ENCODE measurements at places on chromosomes 6 and 20. TPM values are rescaled to one million over a fixed set of nuclear protein-coding genes. Genes with fewer than 3 reads are reported as not detected.

- DNase-seq: no peak
Observed at GRCh38 chr20:50398821-50399554, 111.2 kb upstream of the PTPN1 start.

GRCh38 chr6:157937916-157938315, 43.7 kb upstream of the SYNJ2 start:
- no peak for DNase-seq

DNA sequence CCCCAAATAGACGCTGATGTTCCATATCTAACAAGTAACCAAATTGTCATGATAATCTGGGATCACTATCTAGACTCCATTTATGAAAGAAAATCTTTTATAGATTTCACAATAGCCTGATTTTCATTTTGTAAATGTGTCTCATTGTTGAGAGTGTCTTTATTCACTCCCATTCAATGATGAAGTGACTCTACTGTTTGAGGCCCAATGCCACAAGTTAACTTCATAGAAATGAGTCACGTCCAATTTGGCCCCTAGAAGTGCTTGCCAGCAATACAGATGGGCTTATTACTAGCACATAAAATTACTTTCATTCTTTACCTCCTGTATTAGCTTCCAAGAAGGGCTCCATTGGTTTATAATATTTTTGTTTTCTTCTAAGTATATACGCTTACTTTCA, 6.3 kb downstream of the IPCEF1 start:
- no peak for DNase-seq

The KHDRBS2 gene
- 0.52 TPM for total RNA-seq

DNA sequence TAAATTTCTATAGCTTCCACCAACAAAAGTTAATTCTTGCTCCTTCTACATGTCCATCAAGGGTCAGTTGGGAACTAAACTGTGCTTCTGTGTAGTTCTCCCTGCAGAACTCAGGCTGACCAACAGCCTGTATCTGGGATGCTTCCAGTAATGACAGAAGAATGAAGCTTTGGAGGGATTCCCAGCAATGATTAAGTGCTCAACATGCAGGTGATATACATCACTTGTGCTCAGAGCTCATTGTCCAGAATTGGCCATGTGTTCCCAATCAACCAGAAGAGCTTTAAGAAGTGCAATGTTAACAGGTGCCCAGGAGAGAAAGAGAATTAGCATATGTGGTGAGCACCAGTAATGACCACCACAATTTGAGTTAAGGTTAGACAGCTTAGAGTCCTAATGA, 37.4 kb upstream of the SNRPB2 start:
- no peak for DNase-seq

GRCh38 chr6:101689156-101689555, 295.6 kb downstream of the GRIK2 start:
- no peak for DNase-seq

DNA sequence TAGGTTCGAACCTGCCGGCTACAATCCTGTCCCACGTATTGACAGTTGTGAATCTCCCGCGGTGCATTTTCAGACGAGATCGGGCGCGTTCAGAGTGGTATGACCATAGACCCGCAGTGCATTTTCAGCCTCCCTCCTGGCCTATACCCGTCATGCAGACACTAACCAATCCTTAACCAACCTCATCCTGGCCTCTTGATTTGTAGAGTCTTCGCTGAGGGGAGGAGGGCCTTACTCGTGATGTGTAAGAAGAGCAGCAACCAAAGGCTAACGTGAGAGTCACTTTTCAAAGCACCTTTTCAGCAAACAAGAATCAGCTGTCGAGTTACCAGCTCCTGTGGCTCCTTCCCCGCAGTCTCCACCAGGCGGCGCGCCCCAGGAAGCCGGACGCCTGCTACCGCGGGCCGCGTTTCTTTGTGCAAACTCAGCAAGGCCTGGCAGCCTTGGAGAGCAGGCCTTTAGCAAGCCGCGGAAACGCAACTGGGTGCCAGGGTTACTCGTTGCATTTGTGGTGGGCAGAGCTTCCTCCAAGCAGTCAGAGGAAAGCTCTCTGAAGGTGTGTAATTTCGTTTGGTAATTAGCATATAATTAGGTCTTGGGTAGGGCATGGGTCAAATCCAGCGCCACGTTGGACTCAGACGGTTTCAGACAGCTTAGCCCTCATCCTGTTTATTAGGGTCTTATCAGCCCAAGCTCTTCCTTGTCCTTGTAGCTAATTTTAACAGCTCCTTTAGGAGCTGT, 139.8 kb downstream of the OR2B2 start:
- DNase-seq: peak; percentile 91

DNA sequence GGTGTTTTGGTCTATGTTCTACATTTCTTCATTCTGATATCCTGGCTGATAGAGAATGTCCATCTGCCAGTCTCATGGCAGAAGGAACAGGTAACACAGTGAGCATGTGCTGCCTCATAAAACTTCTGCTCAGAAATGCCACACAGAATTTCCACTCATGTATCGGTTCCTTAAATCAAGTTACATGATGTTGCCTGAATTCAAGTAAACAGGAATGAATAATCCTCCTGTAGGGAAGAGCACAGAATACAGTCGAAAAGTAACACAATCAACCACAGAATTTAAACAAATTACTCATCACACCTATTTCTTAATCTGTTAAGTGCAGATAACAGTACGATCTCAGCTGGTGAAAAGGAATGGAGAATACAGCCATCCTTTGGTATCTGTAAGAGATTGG, 74.7 kb downstream of the FAM217A start:
- DNase-seq: no peak

- no peak for DNase-seq
Observed at GRCh38 chr6:32689531-32690501, 23.4 kb upstream of the HLA-DQB1 start.

DNA sequence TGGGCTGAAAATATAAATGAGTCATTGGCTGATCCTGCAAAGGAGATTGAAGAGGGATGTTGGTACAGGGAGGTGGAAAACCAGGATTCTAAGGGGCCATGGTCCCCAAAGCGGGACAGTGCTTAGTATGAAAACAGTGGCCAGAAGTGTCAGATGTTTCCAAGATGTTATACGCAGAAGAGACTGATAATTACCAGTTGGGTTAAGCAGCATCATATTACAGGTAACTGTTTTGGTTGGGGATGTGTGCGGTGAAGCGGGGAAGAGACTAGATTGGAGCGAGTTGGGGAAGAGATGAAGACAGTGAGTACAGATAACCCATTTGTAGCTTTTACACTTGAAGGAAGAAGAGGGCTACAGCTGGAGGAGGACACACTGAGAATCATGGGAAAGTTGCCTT, 80.8 kb downstream of the PLEKHG1 start:
- DNase-seq: no peak

DNA sequence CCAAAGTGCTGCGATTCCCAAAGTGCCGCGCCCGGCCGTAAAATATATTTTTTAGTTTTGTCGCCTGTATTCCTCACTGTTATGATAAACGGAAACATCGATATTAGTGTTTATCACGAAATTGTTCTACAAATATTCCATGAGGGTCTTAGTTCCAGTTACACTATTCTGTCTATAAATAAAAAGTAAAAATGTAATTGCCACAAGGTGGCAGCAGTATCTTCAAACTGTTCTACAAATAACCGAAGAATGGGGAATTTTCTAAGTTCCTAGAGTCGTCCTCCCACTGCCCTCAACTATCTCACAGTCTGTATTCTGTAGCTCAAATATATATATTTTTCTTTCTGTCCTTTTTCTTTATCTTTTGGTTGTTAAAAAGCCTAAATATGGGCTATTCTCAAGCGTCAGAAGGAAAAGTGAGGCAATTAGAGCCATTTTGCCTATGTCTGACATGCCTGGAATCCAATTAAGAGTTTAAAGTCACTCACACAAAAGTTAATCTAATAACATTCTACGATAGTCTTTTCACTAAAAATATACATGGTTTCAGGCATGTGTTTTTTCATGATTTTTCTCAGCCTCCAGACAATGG, 14.2 kb upstream of the FAM162B start:
- no peak for DNase-seq

Measured in colonic mucosa (tissue), 4 donors.